NCI-H2171 (cell line): ENCODE measurements at places on chromosomes 1 and 21.

DNA sequence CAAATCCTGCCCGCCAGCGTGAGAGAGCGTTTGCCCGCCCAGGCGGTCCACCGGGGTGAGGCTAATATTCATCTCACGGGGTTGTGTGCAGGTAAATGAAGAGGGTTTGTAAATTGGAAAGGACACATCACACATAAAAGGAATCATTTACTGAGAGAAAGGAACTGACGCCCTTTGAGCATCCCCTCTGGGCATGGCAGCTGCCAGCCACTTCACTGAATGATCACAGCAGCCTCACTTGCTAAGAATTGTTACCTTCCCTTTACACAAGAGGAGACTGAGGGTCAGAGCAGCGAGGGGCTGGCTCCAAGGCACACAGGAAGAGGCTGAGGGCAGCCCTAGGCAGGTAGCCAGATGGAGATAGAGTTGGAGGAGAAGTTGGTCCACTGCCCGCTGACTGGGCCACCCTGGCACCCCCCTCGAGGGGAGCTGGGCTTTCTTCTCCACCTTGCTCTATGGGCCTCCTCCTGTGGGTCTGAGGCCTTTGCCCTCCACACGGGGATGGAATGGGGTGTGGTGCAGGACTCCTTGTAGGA, 96.0 kb downstream of the FOXD2 start:
- DNase-seq: no peak

DNA sequence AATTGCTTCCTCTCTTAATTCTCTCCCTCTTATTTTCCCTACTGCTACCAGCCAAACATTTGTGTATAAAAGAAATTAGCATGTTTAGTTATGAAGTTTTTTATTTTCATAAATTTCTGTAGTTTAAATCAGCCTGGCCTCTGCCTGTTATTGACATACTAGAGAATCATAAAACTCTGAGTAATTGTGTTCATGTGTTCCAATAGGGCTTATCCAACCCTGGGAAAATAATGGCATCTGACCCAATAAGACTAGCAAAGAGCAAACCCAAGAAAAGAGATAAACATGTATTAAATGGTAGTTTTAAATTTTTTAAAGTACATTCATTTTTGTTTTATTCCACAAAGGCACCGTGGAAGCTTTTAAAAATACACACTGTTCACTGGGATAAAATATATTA, 404.3 kb downstream of the HLX start:
- no peak for DNase-seq

DNA sequence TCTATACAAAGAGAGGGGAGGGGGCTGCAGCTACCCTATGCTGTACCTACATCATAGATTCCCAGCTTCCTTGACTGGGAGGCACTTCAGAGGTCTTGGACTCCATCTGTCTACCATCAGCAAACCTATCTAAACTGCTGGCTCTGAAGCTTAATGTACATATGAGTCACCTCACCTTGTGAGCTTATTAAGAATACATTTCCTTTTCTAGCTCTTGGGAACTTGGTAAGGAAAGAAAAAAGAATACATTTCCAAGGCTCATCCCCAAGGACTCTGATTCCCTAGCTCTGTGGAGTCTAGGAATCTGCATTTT, 50.0 kb upstream of the PRELP start:
- no peak for DNase-seq

DNA sequence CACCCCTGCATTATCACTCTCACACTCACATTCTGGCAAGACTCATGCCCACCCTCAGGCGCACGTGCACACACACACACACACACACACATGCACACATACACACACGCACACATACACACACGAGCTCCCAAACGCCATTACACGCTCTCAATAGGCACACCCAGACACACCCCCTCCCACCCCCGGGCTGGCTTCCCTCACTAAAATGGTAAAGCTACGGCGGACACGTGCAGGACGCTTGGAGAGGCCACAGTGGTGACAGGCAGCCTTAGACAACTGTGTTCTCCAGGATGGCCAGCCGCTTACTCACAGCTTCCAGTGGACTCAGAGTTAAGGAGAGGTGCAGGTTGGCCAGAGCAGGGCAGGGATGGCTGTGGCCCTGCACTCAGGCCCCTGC, 10.1 kb downstream of the MATN1 start:
- no peak for DNase-seq

DNA sequence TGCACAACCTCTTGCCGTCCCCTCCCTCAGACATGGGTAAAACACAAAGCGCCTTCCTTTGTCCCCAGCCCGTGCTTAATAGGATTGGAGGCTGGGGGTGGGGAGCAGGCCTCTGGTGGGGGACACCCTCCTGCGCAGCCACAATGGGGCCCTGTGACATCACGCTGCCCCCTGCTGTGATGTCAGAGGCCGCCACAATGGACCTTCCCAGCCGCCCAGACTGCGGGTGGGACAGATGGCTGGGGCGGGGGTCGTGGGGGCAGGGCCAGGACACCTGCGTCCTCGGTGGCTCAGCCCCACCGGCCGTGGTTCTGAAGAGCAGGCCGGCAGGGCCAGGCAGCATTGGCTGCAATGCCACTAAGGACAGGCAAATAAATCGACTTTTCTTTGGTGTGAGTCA, 39.9 kb downstream of the EPHA2 start:
- no peak for DNase-seq

DNA sequence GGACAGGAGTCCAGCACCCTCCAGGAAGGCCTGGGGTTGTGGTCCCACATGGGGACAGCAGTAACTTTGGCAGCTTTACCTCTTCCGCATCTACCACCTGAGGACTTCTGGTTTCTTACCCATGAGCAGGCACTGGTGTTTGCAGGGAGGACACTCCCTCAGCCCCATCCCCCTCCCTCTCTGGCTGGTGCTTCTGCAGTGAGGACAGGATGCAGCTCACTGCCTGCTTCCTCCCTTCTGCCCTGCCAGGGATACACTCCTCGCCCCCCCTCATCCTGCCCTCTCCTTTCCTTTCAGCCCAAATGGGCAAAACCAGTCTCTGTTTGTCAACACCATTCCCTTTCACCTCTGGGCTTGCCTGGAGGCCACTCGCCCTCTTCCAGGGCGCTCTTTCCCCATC, 62.4 kb downstream of the KIRREL1 start:
- DNase-seq: no peak

DNA sequence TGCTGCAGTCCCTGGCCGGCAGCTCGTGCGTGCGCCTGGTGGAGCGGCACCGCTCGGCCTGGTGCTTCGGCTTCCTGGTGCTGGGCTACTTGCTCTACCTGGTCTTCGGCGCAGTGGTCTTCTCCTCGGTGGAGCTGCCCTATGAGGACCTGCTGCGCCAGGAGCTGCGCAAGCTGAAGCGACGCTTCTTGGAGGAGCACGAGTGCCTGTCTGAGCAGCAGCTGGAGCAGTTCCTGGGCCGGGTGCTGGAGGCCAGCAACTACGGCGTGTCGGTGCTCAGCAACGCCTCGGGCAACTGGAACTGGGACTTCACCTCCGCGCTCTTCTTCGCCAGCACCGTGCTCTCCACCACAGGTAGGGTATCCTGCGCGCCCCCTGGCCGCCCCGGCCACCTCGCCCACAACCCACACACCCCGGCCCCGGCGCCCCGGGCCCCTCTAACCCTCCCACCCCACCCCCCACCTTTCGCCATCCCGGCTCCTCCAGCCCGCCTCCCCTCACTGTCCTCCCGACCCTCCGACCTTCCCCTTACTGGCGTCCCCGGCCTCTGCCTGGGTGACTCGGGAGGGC, 352 bp downstream of the KCNK1 start:
- DNase-seq: no peak

DNA sequence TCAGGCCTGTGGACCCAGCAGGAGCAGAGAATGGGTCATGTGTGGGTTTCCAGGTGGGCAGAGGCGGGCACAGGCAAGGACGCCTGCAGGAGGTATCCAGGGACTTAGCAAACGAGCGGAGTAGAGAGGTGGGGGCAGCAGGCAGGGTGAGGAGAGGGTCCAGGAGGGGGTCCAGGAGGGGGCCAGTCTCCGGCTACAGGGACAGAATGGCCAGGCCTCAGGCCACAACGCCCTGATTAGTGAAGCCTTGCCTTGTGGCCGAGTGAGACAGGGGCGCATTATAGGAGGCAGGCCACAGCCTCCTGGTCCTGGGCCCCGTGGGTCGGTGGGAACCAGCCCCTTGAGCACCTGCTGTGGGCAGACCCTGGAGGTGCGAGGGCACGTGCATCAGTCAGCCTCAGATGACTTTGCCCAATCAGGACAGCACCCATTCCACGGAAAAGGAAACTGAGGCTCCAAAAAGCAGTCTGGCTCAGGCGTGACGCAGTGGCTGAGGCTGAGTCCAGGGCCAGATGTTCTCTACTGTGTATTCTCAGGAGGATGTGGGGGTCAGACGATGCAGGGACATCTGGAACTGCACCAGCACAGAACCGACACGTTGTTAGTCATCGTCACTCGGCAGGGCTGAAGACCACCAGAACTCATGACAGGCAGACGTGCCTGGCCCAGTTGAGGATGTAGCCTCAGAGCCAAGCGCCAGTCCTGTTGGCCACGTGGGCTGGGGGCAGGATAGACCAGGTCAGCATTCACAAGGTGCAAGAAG, 113.7 kb downstream of the CRYAA start:
- DNase-seq: no peak

- DNase-seq: peak; percentile 1
Measured at GRCh38 chr21:46483300-46484295, 24.9 kb downstream of the DIP2A start.

DNA sequence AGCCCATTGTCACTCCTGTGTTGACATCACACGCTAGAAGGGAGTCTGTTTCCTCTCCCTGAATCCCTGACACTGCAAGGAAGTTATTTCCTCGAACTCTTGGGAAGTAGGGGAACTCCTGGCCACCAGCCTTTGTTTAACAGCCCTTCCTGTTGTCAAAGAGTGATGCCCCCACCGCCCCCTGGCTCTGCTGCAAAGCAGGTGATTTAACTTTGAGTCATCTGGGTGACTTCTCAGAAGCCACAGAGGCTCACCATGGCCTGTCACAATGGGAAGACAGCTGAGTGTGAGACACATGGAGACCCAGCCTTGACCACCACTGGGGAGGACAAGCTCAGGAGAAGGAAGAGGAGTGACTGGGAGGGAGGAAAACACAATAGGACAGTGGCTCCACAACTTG, 182.8 kb downstream of the PSMG1 start:
- DNase-seq: no peak
